ENCODE measurements at places on chromosomes 5 and 9. TPM values are rescaled to one million over a fixed set of nuclear protein-coding genes. Genes with fewer than 3 reads are reported as not detected.

GRCh38 chr5:156597276-156597675 lies 252.8 kb upstream of the PPP1R2B start:
- DNase-seq = no peak

GRCh38 chr5:15074651-15075050 lies 203.1 kb upstream of the ANKH start:
- no peak for DNase-seq

GRCh38 chr5:173721601-173722232 lies 105.3 kb upstream of the BOD1 start:
- no peak for DNase-seq

DNA sequence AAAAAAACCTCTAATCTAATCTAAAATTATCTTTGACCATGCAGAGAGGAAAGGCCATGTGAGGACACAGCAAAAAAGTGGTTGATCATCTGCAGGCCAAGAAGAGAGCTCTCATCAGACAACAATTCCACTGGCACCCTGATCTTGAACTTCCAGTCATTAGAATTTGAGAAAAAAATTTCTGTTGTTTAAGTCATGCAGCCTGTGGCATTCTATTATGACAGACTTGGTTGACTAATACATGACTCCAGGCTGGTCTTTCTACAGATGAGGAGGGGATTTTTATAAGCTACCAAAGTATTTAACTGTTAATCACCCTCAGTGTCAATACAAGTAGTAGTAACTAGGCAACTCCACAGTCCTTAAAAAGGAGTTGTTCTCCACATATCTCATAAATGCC lies 358.5 kb upstream of the RGMB start:
- no peak for DNase-seq

DNA sequence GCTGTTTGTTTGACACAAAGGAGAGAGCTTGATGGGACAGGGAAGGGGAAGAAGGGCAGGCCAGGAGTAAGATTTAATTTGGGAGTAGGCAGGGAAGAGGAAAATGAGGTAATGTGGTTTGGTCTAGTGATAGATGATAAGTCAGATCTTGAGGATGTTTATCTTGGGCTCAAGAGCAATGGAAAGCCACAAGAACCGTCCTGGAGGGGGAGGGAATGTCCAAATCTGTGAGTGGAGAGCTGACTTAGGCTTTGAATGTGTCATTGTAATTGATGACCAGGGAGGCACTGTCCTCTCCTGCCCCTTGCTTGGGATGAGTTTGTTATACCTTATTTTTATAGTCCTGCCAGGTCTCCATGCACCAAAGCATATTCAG lies 37.5 kb downstream of the MAMDC2 start:
- no peak for DNase-seq

DNA sequence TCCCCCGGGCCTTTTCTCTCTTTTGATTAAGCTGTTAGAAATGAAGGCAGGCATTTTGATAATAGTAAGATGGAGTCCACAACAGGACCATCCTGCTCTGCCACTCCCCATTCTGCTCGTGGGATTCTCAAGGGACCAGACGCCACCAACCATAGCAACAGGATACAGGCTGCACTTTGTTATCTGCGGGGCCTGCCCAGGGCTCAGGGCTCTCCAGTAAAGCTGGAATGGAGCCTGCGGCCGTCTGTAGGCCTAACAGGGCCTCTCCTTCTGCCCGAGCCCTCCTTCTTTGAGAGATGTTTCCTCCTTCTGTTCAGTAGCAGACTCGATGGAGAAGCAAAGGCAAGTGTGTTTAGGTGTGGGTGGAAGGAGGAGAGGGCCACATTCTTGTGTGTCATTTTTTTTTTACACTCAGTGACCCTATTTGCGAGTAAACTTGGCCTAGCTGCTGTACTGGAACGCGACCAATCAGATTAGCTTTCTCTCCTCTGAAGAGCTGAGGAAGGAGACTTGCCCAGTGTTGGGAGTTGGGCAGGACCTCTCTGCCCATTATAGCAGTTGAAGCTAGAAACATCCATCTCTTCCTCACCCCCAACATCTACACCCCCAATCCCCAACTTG lies 8.9 kb upstream of the EPB41L4B start:
- DNase-seq = no peak

- no peak for DNase-seq
Measured at GRCh38 chr5:68189171-68189570, 26.4 kb upstream of the PIK3R1 start.

DNA sequence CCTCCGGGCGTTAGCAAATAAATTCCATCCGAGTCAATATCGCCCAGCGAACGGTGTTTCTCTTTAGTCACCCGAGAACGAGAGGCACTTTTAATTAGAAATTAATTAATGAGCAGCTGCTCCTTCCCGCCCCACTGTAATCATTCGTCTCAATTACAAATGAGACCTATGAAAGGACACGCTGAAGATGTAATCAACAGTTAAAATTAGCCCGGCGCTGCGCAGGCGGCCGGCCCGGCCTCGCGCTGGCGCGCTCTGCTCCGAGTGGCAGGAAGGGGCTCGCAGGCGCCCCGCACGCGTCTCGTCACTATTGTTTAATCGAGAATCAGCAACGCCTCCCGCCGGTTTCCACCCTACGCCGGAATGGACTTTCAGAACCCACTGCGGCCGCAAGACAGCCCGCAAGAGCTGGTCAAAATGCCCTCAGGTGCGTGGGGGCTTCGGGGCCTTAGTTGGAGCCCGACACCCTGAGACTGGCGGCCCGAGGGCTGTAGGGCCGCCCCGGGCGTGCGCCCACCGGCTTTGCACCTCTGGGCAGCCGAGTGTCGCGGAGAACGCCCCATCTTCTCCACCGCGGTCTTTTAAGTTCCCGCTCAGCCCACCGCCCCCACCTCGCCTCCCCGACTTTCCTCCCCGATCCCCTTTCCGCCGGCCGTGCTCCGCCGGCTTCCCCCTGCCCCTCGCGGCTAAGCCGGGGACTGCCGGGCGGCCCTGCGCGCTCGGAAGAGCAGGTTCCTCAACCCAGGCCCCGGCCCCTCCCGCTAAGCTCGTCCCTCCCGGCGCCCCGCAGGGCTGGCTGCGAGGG lies 597 bp upstream of the IRX4 start:
- DNase-seq = peak; percentile 63

DNA sequence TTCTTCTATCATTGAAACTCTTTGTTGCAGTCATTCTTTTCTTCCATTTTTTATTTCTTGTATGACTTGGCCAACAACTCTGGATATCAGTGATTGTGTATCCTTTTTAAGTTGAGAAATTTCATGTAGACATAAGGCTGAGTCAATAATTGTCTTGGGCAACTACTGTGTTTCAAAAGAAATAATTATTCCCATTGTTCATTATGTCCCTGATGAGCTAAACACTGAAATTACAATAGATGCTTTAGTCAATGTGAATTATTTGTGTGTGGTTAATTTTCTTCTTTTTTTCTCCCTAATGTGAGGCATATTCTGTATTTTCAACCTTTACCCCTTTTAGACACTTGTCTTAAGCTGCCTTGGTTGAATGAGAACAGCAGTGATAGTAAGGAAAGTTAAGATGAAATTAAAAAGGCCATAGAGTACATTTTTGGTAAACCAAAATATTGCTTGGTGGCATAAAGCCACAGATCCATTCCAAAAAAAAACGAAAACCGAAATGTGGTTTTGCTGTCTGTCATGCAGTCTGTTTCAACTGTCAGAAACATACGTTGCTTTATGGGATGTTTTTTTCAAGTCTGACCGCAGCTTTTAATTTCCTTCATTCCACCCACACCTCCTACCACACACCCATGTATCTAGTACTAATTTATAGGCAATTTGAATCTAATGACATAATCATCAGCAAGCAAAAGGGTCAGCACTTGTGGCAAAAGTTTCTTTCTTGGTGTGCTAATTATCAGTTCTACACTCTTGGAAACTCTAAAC lies 21.1 kb downstream of the TLE4 start:
- DNase-seq = no peak

DNA sequence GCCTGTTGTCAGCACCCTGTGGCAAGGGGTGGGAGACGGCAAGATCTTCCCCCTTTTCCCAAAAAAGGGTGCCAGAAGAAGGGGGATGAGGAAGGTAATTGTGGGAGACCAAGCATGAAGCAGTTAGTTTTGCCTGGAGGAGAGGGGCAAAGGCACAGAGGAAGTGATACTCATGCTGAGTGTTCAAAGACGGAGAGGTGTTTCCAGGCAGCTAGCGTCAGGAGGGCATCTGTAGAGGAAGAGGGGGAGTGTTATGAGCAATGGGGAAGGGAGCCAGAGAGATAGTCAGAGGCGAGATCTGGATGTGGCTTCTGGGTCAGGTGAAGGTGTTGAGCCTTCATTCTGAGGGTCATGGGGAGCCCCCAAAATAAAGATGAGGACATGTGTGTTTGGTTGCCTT lies 26.9 kb upstream of the ADAM19 start:
- DNase-seq = no peak

DNA sequence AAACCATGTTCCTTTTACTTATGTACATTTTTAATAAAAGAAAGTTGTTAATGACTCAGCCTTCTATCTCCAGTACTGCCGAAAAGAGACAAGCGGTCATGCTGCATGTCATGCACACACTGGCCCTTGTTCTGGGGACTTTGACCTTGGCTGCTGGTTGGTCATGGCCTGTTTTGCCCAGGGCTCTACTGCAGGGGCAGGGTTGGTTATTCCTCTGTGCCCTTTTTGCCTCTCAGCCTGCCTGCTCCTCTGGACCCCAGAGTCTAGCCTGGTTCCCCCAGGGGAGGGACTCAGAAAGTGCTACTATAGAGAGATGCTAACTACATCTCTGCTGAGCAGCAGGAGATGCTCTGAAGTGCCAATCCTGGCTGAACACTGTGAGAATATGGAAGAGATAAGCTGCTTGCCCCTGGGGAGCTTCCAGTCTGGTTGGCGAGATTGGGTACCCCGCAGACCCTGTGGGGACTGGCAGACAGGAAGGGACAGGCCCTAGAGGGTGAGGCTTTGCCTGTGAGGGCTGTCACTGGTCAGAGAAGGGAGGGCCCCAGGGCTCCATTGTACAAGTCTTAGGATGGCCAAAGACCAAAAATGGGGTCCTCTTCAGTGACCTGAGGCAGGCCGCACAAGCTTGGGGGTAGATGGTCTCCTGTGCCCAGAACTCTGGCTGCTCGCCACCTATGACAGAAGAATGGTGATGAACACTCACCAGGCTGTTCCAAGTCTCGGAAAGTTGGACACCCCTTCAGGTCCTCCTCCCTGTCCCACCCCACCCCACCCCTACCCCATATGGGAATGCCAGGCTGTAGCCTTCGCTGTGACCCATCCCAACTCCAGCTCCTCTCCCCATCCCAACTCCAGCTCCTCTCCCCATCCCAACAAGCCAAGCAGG lies 14.3 kb downstream of the IRF1 start:
- no peak for DNase-seq

GRCh38 chr5:128085413-128085812 lies 1.8 kb downstream of the SLC12A2 start:
- DNase-seq = no peak

DNA sequence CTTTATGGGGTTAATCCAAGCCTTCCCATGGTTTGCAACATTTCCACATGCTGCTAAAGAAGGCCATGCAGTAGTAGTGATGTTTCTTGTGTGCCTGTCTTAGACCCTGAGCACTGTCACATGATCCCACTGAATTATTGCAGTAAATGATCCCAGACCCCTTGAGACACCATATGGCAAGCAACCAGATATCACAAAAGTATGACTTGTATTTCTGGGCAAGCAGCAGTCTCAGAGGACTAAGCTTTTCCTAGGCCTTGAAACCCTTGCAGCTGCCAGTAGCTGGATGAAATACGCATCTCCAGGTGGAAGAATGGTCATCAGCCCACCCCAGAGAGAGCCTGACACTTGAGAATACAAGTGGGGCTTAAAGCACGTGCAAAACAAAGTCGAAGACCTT lies 41.8 kb downstream of the CDO1 start:
- DNase-seq = no peak

- no peak for DNase-seq
Measured at GRCh38 chr5:127042593-127042992, 12.2 kb upstream of the MARCHF3 start.

DNA sequence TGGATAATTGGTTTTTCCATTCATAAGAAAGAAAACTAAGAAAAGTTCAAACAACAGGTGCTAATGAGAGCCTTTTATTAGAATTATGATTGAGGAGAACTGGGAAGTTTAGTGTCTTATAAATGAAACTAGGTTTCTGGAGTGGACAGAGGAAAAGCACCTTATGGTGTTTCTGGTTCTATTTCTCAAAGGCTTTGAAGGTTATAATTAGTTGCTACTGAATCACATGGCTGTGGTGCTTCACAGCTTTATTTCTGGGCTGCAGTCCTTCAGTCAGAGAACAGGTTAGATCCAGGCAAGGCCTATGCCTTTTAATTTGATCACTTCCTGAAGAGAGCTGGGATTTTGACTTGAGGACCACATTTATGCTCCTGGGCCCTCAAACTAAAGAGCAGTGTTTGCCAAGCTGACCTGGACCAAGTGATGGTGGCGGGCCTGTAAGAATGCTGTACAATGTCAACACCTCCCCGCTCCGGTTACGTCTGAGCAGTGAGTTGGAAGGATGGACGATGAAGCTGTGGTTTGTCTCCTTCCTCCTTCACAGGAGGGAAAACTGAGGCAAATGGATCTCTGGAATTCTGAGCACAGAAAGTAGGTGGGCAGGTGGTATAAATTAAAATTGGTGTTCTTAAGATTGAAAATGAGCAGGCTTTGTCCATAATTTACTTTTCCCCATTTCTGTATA lies 56.0 kb downstream of the ZNF462 start:
- no peak for DNase-seq

GRCh38 chr5:92899611-92900010 lies 681.4 kb downstream of the NR2F1-AS1 start:
- DNase-seq = no peak

The SUSD3 gene
- total RNA-seq = 9.0 TPM

The BAAT gene
- 0.15 TPM for total RNA-seq

The FOXD4L6 gene
- 0.13 TPM for total RNA-seq

The CBY3 gene
- total RNA-seq = 1.6 TPM

The CCL27 gene
- 0.28 TPM for total RNA-seq
